Thymus (tissue), 14 donors: ENCODE measurements at places on chromosomes 7 and 10.

GRCh38 chr7:95607561-95607960 lies 11.2 kb upstream of the PDK4 start:
- no peak for DNase-seq

DNA sequence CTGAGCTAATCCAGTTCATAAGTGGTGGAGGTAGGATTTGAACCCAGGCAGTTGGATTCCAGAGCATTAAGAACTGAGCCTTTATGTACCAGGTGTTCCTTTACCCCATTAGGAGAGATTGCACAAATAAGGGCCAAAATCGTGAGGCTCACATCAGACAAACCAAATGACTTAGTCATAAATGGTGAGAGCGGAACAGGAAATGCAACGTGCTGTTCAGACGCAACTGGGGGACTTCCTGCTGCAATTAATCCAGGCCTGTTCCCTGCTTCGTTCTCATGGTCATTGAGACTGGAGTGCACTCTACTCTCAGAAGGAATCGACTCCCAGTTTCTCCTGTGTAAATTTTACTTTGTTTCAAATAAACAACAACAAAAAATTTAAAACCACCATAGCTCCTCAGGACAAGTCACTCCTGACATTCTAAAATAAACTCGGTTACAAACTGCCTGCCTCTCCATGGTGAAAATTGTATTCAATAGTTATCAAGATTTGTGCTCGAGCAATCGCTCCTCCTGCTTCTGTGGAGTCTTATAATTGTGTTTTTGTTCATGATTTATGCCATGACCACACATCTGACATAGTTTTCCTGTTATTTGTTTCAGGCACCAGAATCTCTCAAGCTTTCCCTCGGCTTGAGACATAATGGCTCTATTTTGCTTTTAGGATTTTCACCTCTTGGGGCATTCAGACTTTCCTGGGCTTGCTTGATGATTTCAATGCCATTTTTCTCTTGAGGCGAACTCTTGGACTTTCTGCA lies 115.3 kb upstream of the BMPER start:
- no peak for DNase-seq

DNA sequence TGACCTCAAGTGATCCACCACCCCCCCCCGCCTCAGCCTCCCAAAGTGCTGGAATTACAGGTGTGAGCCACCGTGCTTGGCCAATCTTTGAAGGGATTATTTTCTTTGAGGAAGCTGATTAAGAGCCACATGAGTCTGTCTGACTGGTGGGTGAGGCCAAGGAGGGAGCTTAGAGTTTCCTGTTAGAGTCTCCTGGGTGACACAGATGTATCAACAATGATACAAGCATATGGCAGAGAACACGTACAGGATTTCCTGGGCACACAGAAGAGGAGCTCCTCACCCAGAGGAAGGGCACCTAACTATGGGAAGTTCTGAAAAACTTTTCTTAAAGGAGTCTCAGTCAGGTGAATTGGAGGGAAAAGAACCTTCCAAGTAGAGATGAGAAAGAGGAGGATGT lies 69.4 kb downstream of the GOLGA7B start:
- DNase-seq: no peak

DNA sequence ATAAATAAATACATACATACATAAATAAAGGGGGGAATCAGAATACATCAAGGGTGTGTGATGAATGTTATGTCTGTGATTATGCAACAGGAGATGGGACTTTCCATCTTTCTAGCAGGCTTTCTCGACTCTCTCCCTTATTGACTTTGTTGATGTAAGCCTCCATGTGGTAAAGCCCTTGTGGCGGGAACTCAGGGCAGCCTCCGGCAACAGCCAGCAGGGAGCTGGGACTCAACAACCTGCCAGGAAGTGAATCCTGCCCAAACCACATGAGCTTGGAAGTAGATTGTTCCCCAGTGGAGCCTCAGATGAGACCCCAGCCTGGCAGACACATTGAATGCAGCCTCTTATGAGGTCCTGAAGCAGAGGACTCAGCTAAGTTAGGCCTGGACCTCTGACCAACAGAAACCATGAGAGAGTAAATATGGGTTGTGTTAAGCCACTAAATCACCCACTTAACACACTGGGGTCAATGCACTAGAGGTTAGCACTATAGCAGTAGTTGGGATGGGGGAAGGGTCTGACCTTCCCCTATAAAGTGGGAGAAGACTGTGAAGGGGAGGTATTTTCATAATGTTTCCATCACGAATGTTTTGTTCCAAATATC lies 104.0 kb downstream of the JCAD start:
- no peak for DNase-seq

DNA sequence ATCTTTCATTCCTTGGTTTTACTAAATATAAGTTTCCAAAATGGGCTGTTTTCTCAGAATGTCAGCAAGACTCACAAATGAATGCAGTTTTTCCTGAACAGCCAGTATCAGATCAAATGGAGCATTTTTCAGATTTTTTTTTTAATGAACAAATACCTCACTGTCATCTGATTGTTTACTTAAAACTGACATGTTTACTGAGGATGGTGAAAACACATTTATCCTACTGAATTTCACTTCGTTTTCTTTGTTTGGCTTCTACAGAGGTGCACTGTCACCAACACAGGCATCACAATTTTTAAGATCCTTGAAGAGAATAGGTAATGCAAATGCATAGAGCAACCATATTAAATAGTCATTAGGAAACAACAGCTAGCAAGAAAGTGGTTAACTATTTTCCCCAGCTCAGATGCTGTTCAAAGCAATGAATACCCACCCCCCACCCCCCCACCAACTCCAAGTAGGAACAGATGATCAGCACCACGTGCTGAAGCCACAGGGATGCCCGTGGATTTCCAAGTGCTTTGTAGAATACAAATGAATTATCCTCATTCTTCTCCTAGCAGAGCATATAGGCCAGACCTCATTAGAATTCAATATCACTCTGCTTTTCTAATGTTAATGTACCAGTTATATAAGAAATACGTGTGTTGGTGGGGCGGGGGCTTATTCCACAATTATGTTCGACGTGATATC lies 205.9 kb downstream of the SKAP2 start:
- no peak for DNase-seq

- DNase-seq: no peak
These were observed 50.8 kb upstream of the SLC29A3 start for GRCh38 chr10:71268247-71268691.

GRCh38 chr7:50212666-50213621 lies 91.6 kb upstream of the IKZF1 start:
- DNase-seq: peak; percentile 62

GRCh38 chr10:338171-339037 lies 203.1 kb downstream of the ZMYND11 start:
- DNase-seq: peak; percentile 40

DNA sequence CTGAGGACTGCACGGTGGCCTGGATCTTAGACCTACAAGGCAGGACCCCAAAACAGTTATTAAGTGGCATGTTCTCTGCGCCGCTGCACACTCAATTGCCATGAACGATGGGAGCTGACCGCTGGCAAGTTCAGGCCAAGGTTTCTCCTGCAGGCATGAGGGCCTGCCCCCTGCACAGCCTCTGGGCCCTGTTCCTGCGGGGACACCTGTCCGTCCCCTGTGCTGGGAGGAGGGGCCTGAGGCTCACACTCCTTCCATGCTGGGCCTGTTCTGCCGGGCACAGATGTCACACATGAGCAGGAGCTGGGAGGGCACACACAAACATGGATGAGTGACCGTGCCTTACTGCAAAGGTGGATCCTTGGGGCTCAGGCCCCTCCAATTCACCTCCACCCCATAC lies 90.0 kb downstream of the PTPRN2 start:
- DNase-seq: no peak

DNA sequence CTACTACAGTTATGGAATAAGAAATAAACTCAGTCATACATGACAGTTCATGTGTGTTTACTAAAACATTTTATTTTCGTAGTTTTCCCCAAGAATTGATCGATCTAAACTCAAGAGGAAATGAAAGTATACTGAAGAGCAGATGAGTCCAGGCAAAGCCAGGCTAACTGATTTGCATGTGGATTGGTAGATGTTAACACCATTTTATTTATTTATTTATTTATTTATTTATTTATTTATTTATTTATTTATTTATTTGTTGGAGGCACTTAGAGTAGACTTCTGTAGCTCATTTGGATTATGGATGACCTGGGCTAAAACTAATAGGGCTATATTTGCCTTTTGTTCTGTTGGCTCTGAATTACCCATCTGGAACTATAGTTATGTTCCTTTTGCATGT lies 68.5 kb upstream of the DKK1 start:
- no peak for DNase-seq

- DNase-seq: no peak
These were observed 27.0 kb downstream of the OGDHL start for GRCh38 chr10:49735161-49735560.

- DNase-seq: no peak
These were observed 28.6 kb downstream of the REEP3 start for GRCh38 chr10:63549810-63550209.

DNA sequence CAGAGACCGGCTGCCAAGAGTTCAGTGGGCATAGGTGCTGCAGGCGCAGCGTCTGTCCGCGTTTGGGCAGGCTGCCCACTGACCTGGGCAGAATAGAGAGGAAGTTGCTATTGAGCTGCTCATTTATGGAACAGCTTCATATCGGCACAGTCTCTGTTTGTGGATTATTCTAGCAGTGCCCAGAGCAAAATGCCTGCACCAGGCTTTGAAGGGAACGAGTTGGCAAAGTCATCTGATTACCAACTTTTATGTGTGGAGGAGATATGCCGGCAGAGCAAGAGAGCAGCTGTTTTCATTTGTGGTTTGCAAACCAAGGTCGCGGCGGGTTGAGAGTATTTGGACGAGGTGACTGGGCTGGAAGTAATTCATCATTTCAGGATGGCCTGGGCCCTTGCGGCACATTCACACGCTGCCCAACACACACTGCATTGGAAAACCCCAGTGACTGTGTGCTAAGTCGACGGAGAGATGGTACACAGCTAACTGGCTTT lies 228.5 kb downstream of the TCERG1L start:
- DNase-seq: no peak

DNA sequence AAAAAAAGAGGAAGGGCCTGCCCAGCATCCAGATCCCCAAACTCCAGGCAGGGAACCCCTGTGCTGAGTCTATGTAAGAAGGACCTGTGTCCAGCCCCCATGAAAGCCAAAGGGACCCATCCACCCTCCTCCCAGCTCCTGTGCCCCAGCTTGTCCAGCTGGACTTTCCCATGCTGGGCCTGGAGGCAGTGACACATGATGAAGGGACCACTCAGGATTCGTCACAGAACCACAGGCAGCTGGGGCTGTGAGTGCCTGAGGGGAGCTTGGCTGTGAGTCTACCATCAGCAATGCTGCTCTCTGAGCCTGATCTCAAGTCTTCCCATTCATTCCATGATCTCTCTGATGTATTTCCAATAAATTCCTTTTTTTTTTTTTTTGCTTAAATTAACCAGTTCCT lies 36.2 kb upstream of the MNX1 start:
- no peak for DNase-seq

GRCh38 chr10:72563327-72563932 lies 62.4 kb downstream of the MICU1 start:
- DNase-seq: no peak

- DNase-seq: no peak
These were observed 32.5 kb downstream of the CDCA7L start for GRCh38 chr7:21912931-21913780.

GRCh38 chr7:119720541-119720940 lies 552.4 kb upstream of the KCND2 start:
- no peak for DNase-seq

DNA sequence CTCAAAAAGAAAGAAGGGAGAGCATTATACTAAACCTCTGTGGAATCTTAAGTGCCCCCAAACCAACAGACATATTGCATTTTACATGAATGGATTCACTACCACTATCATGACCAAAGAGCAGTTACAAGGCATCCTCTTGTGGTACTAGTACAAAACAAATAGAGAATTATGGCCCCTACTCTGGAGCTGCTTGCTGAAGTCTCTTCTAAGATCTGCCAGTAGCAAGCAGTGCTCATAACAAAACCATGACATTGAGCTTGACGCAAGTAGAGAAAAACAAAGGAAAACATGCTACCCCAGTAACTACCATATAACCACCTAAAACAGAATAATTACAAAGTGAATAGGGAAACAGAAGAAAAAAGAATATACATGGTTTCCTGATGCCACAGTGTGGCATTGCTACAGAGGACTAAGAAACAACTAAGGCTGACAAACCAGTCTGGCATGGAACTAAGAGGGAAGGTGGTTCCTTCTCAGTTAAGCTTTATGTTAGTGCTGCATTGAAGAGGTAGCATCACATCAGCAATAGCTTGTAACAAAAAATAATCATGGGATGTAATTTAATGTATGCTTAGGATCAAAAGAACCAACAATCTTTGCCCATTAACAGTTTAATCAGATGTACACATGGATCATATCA lies 150.2 kb upstream of the AGR3 start:
- no peak for DNase-seq

DNA sequence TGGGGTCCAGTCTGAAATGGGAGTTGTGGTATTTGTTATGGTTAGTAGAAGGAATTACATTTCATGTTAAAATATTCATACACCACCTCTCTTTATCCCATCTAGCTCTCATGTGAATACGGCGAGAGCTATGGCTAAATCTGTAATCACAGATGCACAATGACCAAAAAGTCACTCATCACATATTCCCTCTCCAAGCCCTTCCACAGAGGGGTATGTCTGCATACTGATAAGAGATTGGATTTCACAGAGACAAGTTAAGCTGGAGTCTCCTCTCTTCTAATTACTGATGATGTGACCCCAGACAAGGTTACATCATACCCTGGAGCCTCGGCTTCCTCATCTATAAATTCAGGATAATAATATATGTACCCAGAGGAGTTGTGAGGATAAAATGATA lies 237.8 kb upstream of the RHOBTB1 start:
- DNase-seq: no peak

DNA sequence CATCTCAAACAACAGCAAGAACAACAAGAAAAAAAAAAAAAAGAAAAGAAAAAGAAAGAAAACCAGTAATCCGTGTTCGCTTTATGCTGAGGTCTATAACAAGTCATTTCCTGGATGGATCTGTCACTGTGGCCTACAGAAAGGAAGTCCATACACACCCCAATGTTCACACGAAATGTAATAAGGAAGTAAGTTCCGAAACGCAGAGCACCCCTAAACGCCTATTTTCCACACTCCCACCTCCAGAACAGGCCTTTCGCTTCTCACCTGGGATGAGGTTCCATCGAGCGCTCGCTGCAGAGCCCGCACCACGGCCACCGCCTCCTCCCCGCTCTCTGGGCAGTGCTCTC lies 735 bp downstream of the ZNF394 start:
- DNase-seq: peak; percentile 27

- no peak for DNase-seq
These were observed 402.7 kb downstream of the IPMK start for GRCh38 chr10:57864765-57865680.
